Brain microvascular endothelial cell (primary cell): ENCODE measurements at places on chromosomes 5 and 9.

GRCh38 chr9:109328978-109329637, 8.2 kb upstream of the EPB41L4B start:
- no peak for DNase-seq

GRCh38 chr9:9257999-9258498, 1354.8 kb downstream of the PTPRD start:
- no peak for DNase-seq

DNA sequence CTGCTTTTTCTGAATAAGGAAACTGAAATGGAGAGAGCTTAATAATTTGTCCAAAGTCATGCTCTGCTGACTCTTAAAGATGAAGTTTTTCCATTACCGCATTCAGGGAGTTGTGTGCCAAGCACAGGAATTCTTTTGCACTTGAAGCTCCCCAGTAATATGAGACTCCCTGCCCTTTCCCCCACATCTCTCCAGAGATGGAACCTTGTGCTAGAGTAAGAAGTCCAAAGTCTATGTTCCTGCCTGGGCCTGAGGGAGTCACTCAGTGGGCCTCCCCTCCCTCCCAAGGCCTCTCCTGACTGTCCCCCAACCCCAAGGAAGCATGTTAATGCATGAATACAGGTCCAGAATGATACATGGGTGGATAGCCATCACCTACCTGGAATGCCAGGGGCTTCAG, 173.3 kb upstream of the SEMA6A start:
- DNase-seq, result no peak

GRCh38 chr9:35835216-35835632, 6.2 kb downstream of the TMEM8B start:
- DNase-seq, result no peak

DNA sequence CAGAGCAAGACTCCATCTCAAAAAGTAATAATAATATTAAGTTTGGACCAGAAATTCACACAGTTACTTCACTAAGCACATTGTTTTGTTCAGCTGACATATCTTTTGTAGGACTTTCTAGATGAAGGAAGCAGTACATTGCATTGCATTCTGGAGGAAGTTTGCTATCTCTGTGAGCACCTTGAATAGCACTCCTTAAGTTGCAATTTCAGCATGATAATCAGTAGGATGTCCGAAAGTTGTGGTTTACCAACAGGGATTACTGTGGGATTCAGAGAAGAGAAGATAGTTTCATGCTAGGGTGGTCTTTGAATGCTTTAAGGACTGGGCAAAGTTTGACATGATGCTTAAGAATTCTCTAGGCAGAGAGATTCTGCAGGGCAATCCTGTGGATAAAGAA, 18.4 kb upstream of the TTC23L start:
- no peak for DNase-seq

- peak; percentile 39 for DNase-seq
These were observed 35.8 kb upstream of the TLX3 start for GRCh38 chr5:171272996-171273970.

- no peak for DNase-seq
These were observed 148.5 kb upstream of the TYRP1 start for GRCh38 chr9:12544700-12545099.

- no peak for DNase-seq
These were observed 3.5 kb upstream of the KCNN2 start for GRCh38 chr5:114358329-114358728.

GRCh38 chr5:76735762-76736545, 20.0 kb downstream of the F2R start:
- no peak for DNase-seq

DNA sequence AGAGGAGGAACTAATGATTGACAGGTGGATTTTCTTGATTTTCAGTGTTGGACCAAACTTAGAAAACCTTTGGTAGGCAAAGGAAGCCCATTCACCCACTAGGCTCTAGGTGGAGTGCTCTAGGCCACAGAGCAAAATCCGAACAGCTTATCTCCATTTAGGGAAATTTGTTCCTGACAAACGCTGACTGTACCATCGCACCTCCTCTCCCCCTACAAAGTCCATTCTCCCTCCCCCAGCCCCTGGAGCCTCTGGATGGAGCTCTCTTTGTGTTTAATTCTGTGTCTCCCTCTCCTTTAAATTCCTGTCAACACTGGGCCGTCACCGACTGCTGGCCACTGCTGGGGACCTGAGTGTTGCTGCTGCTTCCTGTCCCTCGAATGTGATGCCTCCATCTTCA, 350.1 kb upstream of the IRX2 start:
- DNase-seq, result no peak

GRCh38 chr9:122200960-122201595, 27.7 kb downstream of the LHX6 start:
- DNase-seq, result peak; percentile 56

DNA sequence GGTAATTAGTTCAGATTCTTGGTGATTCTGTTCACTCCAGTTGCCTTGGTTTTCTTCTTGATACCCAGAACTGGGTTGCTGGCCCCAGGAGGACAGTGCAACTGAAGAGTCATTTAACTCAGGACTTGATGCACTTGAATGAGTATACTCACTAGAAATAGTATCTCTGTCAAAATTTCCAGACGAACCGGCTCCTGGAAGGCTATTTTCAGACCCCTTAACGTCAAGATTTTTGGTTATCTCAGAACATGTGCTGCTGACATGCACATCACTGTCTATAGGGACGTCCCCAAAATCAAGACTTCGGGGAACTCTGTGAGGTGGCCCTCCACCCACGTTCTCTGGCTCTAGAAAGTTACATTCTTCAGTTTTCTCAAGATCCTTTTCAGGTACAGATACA, 56.7 kb upstream of the PCA3 start:
- no peak for DNase-seq

GRCh38 chr5:73482383-73483136, 15.7 kb upstream of the BTF3 start:
- DNase-seq, result peak; percentile 65

DNA sequence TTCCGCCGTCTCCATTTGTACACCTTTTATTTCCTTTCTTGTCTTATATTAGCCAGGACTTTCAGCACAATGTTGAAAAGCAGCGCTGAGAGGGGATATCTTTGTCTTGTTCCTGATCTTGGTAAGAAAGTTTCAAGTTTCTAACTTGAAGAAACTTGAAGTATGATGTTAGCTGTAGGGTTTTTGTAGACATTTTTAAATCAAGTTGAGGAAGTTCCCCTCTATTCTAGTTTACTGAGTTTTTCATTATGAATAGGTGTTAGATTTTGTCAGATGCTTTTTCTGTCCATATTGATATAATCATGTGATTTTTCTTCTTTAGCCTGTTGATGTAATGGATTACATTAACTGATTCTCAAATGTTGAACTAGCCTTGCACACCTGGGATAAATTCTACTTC, 425.7 kb downstream of the PIK3R1 start:
- DNase-seq, result no peak

DNA sequence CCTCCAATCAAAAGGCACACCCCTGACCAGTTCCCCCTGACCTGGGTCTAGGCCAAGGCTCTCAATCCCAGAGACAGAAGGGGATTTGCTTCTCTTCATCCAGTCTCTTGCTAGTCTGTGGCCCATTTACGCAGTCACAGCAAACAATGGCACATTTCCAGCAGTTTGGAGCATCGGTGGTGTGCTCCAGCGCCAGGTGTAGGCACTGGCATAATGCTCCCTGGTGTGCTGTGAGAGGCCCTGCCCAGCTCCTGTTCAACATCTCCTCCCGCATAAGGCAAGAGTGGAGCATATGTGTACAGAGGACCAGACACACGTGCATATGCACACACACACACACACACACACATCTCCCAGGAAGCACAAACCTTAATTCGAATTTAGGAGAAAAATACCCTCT, 79.5 kb upstream of the ERCC6L2 start:
- no peak for DNase-seq

- DNase-seq, result no peak
These were observed 319.5 kb downstream of the ADGRV1 start for GRCh38 chr5:90878081-90878480.

DNA sequence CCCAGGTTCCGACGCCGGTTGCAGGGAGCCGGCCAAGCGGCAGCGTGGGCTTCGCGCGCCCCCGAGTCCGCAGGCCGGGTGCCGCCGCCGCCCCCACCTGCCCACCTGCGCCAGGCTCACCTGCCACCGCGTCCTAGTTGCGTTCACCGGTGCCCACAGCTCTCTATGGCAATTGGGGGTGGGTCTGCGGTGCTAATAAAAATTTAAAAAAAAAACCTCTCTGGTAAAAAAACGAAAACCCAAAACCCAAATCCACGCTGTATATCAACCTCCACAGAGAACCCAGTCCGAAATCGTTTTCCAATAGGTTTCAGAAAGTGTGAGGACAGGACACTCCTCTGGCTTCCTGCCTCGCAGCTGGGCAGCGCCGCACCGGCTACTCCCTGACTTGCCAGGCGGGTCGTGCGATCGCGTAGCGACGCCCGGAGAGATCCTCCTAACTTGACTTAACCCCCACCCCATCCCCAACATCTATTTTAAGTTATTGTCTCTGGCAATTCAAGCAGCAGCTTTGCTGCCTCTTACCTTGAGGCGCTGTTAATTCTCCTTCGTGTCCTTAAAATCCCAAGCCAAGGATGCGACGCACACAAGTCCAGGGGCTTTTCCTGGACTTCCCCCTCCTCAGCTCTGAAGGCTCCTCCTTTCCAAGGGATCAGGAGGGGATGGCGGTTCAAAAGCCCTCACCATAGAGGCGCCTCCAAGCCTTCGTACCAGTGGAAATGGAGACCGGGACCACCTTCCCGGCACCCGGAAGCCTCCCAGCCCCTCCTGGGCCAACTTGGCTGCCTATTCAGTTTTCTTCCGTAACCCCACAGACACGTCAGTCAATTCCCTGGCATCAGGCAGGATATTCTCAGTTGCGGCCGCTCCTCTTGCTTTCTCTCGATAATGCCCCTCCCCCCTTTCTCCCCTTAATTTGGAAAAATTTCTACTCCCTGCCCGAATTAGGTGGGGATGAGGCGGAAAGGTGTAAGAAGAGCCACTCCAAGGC, 1639.4 kb upstream of the C9orf72 start:
- DNase-seq, result no peak

DNA sequence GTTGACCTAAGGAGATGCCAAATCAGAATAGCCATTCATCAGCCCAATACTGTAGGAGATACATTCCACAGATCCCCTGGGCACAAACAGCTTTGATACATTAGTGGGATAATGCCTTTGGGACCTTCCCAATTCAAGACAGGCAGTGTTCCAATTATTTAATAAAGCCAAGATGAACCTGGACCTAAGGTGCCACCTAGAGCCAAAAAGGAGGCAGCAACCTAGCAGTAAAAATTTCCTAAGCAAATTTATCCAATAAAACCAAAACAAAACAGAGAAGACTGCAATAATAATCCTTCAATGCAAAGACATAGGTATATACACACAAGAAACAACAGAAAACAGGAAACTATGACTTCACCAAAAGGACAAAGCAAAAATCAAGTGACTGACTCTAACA, 253.0 kb downstream of the HINT1 start:
- DNase-seq, result no peak

DNA sequence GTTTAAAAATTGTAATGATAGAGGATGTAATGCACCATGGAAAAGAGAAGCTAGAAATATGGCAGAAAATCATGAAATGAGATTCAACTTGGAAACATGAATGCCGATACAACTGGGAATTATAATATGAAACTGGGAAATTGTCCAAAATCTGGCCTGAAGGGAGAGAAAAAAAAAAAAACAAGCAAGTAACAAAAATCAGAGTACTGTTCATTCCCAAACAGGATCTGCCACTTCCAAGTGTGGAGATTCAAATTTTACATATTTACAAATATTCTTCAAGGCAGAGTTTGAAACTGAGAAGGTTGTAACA, 56.6 kb upstream of the MOCS2 start:
- DNase-seq, result no peak

GRCh38 chr5:102903074-102903871, 148.2 kb downstream of the PAM start:
- DNase-seq, result no peak

DNA sequence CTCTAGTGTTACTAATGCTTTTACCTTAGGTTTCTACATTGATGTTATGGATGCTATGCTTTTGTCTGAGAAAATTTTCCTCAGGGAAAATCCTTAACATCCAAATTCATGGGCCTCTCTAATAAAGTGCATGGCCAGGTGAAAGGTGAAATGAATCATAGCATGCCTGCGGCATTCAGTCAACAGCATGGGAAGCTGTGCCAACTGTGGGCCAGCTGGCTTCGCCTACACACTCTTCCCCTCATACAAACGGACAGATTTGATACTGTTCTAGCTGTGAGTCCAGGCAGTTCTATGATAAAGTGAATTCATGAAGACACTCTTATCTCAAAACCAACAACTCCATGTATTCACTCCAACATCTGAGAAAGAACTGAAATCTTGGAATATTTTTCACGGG, 374.1 kb downstream of the PLK2 start:
- peak; percentile 9 for DNase-seq

GRCh38 chr5:6158974-6159831, 219.1 kb downstream of the MED10 start:
- peak; percentile 75 for DNase-seq

GRCh38 chr9:123784518-123784917, 145.4 kb downstream of the DENND1A start:
- peak; percentile 20 for DNase-seq

GRCh38 chr5:94471521-94471920, 146.9 kb downstream of the KIAA0825 start:
- DNase-seq, result no peak

GRCh38 chr9:3827175-3827574, 301.4 kb upstream of the RFX3 start:
- DNase-seq, result no peak

DNA sequence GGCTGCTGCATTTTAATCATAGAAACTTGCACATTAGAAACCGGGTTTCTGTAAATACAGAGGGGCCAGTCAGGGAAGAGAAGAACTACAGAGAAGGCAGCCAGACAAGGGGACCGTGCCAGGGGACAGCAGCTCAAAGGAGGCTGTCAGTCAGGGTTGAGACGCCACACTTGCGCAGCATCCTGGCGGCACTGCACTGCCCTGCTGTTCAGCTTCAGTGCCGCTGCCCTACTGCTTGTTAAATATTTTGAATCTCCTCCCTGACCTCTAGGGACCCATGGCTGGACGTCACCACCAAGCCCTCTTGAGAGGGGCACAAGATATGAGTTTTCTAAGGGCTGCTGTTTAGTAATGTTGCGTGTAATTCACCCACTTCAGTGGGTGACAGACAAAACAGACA, 43.6 kb upstream of the ZBTB43 start:
- no peak for DNase-seq

DNA sequence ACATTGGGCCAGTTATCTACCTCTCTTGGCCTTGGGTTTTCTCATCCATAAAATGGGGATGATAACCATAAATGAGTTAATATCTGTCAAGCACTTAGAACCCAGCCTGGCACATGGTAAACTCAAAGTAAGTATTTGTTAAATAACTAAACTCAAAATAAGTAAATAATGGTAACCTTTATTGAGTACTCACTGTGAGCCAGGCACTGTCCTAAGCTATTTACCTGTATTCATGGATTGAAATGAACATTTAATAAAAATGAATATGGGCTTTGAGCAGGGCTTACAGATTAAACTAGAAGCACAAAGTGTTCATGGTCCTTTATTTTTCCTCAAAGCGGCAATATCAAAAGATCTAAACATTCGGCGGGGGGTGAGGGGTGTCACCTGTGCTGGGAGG, 16.7 kb downstream of the CORO2A start:
- DNase-seq, result no peak
